ENCODE measurements at places on chromosomes 5 and 9. TPM values are rescaled to one million over a fixed set of nuclear protein-coding genes. Genes with fewer than 3 reads are reported as not detected.
A peak's percentile ranks its signal among the peaks of the same experiment; 100 is the strongest.

The TTC23L gene
- 1.0 TPM for total RNA-seq

- no peak overlapping the region for H3K27ac ChIP-seq
- H3K27me3 ChIP-seq: no peaks in the 10 kb centered on the region
- H3K4me1 ChIP-seq: no peaks in the 10 kb centered on the region
- H3K4me3 ChIP-seq: no peak overlapping the region
- DNase-seq: peak; percentile 44
- H3K36me3 ChIP-seq: peaks cover 10% of the 10 kb centered on the region
Observed at GRCh38 chr9:98134702-98135557, 15.9 kb upstream of the TRIM14 start.

GRCh38 chr9:98249771-98250170 is 5.7 kb downstream of the TBC1D2 start:
- peak overlapping the region; percentile 74 for H3K27ac ChIP-seq
- peaks cover 9% of the 10 kb centered on the region for H3K36me3 ChIP-seq
- H3K4me1 ChIP-seq: peaks cover 77% of the 10 kb centered on the region

The PAEP gene
- not detected for total RNA-seq

- H3K27me3 ChIP-seq: no peaks in the 10 kb centered on the region
- no peaks in the 10 kb centered on the region for H3K4me1 ChIP-seq
- H3K36me3 ChIP-seq: peaks cover 27% of the 10 kb centered on the region
- no peak for DNase-seq
- H3K27ac ChIP-seq: no peak overlapping the region
Observed at GRCh38 chr5:5473226-5473625, 50.7 kb downstream of the ICE1 start.

DNA sequence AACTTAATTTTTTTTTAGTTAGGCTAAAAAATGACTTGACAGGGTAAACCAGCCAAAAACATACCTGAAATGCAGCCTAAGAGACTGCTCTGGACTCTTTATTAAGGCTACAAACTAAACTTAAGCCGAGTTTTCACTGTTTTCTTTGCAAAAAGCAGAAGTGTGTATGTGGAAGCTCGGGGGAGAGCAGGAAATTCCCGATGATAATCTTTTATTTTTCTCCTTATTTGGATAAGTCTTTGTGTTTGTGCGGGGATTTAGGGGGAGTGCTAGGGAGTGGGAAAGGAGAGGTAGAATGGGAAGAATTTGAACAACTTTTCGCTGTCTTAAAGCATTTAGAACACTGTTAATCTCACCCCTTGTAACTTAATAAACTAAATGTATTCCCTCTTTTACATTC is 30.7 kb upstream of the GPR21 start:
- DNase-seq: no peak
- H3K27ac ChIP-seq: peak overlapping the region; percentile 95
- peaks cover 21% of the 10 kb centered on the region for H3K36me3 ChIP-seq
- H3K4me3 ChIP-seq: peak overlapping the region; percentile 64

- H3K27me3 ChIP-seq: no peaks in the 10 kb centered on the region
- no peak overlapping the region for H3K4me3 ChIP-seq
- peaks cover 75% of the 10 kb centered on the region for H3K4me1 ChIP-seq
- peaks cover 2% of the 10 kb centered on the region for H3K36me3 ChIP-seq
Observed at GRCh38 chr5:173457482-173457881, 129.3 kb upstream of the STC2 start.

The PALM2AKAP2 gene
- total RNA-seq: 46.3 TPM

DNA sequence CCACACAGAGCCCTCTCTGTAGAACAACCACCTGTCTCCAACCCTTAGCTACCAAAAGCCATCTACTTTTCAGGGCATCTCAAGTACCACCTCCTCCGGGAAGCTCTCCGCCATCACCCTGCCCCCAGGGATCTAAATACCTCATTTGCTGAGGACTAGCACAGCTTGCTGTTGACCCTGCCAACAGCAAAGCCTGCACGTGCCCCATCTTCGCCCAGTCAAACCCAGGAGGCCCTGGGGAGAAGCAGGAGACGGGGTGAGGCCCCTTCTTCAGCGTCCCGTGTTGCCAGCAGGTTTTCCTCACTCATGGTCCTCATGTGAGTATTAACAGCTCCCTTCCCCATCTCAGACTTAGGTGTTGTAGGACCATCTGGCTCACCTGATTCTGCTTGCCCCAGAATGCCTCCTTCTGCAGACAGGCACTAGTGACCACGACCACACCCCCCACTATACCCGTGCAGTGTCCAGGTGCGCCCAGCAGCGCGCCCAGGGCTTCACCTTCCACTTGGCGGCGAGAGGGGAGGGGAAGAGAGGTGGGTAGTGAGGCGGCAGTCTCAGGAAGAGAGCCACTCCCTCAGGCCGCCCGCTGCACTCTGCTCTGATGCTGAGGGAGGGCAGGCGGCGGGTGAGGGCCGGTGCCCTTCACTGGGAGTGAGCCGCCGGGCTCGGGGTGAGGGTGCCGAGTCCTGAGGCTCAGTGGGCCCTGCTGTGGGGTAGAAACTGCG is 11.1 kb downstream of the VAV2 start:
- H3K27ac ChIP-seq: no peak overlapping the region
- no peak overlapping the region for H3K4me3 ChIP-seq
- H3K4me1 ChIP-seq: peaks cover 22% of the 10 kb centered on the region
- H3K27me3 ChIP-seq: no peaks in the 10 kb centered on the region

GRCh38 chr9:104971511-104971910 is 43.6 kb upstream of the ABCA1 start:
- H3K27me3 ChIP-seq: no peaks in the 10 kb centered on the region
- no peaks in the 10 kb centered on the region for H3K36me3 ChIP-seq
- no peak overlapping the region for H3K4me3 ChIP-seq
- peaks cover 38% of the 10 kb centered on the region for H3K4me1 ChIP-seq

GRCh38 chr9:88462191-88462590 is 72.8 kb upstream of the NXNL2 start:
- DNase-seq: no peak
- H3K27ac ChIP-seq: no peak overlapping the region
- peaks cover 2% of the 10 kb centered on the region for H3K36me3 ChIP-seq
- H3K4me3 ChIP-seq: no peak overlapping the region

DNA sequence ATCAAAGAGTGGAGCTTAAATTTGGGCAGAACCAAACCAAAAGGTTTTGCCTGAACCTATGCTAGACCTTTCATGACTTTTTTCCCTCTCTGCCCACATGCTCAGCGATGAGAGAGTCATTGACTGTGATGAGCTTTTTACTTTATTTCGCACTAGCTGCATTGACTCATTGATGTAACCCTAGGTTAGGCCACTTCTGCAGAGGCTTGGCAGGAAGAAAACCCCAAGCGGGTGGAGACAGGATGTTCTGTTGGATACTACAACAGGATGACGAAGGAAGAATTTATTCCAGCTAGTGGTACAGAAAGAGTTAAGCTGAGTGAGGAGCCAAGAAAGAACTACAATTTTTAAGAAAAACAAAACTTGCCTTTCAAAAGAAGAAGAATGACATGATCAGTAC is 18.4 kb downstream of the AGXT2 start:
- no peak for DNase-seq
- no peak overlapping the region for H3K27ac ChIP-seq
- no peak overlapping the region for H3K4me3 ChIP-seq
- H3K27me3 ChIP-seq: peaks cover 27% of the 10 kb centered on the region

The TAF11L10 gene
- not detected for total RNA-seq

- DNase-seq: peak; percentile 93
- peaks cover 42% of the 10 kb centered on the region for H3K4me1 ChIP-seq
- H3K36me3 ChIP-seq: peaks cover 9% of the 10 kb centered on the region
Observed at GRCh38 chr5:84383816-84384603, 670 bp downstream of the EDIL3 start.

- no peaks in the 10 kb centered on the region for H3K36me3 ChIP-seq
- H3K4me1 ChIP-seq: peaks cover 19% of the 10 kb centered on the region
- H3K27me3 ChIP-seq: peaks cover 3% of the 10 kb centered on the region
- H3K4me3 ChIP-seq: no peak overlapping the region
- DNase-seq: no peak
- no peak overlapping the region for H3K27ac ChIP-seq
Observed at GRCh38 chr9:136880651-136881050, 5.7 kb upstream of the TRAF2 start.

DNA sequence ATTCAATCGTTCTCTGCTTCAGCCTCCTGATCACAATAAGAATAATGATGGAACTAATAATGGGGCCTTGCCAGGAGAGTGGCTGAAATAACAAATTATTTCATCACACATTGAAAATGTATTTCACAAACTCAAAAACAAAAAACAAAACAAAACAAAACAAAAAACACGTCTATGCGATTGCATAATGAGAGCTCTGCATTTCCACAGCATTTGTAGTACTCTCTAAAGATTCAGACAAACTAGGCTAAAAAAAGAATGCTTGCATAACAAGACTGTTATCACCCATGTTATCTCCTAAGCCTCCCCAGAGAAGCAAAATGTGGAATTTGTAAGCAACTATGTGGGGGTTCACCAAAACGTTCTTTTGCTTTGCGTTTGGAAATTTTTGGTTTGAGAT is 48.1 kb downstream of the PRELID2 start:
- no peak overlapping the region for H3K4me3 ChIP-seq
- no peaks in the 10 kb centered on the region for H3K27me3 ChIP-seq
- no peak overlapping the region for H3K27ac ChIP-seq
- peaks cover 5% of the 10 kb centered on the region for H3K36me3 ChIP-seq

DNA sequence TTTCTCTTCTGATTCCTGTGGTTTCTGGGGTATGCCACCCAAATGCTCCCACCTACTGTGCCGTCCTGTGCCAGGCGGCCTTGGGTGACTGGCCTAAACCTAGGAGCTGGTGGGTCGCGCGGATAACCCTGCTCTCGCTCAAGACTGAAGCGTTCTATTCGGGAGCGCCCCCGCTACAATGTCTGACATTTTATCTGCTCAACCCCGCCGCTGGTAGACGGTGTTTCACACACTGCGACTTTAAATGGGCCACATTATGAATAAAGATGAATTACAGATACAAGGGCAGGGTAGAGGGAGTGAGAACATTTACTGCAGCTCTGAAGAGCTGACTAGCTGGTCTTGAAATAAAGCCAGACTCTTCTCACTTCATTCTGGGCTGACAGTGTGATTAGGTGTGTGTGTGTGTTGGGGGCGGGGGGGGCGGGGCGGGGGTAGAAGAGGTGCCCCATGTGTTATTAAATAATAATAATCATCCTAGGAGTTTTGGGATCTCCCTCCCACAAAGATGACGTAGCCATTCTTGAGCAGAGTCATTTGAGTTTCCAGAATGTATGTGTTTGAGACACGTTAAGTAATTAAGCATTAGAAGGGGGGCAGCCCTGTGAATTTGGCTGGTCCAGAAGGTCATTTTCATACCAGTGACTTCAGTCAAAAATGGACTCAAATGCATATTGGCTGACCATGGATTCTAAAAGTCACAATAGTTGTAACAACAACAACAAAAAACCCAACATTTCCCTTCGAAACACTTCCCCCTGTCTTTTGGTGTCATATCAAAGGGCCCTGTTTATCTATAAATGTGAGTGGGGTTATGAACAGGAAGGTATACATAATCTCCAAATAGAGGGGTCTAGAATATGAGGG is 1.0 kb upstream of the PTCH1 start:
- peaks cover 2% of the 10 kb centered on the region for H3K36me3 ChIP-seq
- DNase-seq: no peak
- peaks cover 2% of the 10 kb centered on the region for H3K27me3 ChIP-seq
- peaks cover 12% of the 10 kb centered on the region for H3K4me1 ChIP-seq

- H3K27me3 ChIP-seq: no peaks in the 10 kb centered on the region
- no peak overlapping the region for H3K27ac ChIP-seq
- no peak overlapping the region for H3K4me3 ChIP-seq
- H3K36me3 ChIP-seq: no peaks in the 10 kb centered on the region
Observed at GRCh38 chr5:91850031-91850430, 466.9 kb upstream of the ARRDC3 start.

The TMEM267 gene
- total RNA-seq: 36.6 TPM

The CYLC2 gene
- total RNA-seq: not detected

The OLFM1 gene
- 1.2 TPM for total RNA-seq

- no peak for DNase-seq
- peaks cover 5% of the 10 kb centered on the region for H3K36me3 ChIP-seq
- H3K4me1 ChIP-seq: peaks cover 11% of the 10 kb centered on the region
- H3K4me3 ChIP-seq: no peak overlapping the region
- no peaks in the 10 kb centered on the region for H3K27me3 ChIP-seq
Observed at GRCh38 chr5:131363811-131364506, 100.1 kb downstream of the CDC42SE2 start.

The GRXCR2 gene
- not detected for total RNA-seq

The RGMB gene
- 27.7 TPM for total RNA-seq

- H3K27ac ChIP-seq: peak overlapping the region; percentile 77
- H3K36me3 ChIP-seq: peaks cover 6% of the 10 kb centered on the region
- H3K27me3 ChIP-seq: no peaks in the 10 kb centered on the region
- no peak overlapping the region for H3K4me3 ChIP-seq
Observed at GRCh38 chr9:35844628-35845270, 15.7 kb downstream of the TMEM8B start.

GRCh38 chr9:93141771-93142483 is 7.9 kb upstream of the NINJ1 start:
- no peak for DNase-seq
- H3K4me3 ChIP-seq: no peak overlapping the region
- H3K36me3 ChIP-seq: no peaks in the 10 kb centered on the region
- H3K4me1 ChIP-seq: peaks cover 12% of the 10 kb centered on the region

DNA sequence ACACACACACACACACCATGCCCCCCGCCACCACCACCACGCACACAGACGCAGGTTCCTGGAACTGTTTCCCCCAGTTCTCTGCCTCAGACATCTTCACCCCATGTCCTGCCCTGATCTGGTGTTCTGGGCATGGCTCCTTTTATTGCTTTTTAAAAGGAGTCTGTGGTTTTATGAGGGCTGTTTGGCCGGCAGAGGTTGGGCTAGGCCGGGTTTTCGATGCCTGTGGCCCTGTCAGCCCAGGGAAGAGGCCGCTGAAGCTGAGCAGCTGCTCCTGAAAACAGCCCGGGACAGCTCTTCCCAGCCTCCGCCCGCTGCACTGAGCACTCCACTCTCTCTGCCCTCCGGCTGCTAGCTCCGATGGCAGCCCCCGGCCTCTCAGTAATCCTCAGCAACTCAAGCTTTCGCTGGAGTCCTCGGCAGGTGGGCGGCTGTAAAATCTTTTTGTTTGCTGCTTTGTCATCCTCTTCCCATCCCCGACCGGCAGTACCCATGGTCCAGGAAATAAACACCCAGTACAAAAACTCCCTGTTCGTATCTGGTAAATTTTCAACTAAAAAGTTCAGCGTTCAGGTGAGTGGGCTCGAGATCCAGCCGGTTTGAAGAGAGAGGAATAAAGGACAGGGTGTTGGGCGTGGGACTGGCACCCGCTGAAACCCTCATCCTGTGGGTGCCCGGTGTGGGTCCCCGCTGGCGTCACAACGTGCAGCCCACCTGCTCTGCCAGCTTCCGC is 103.0 kb upstream of the ERCC6L2 start:
- H3K27ac ChIP-seq: peak overlapping the region; percentile 51
- H3K36me3 ChIP-seq: no peaks in the 10 kb centered on the region
- H3K4me3 ChIP-seq: no peak overlapping the region
- no peak for DNase-seq
- H3K4me1 ChIP-seq: peaks cover 38% of the 10 kb centered on the region

All from chondrocyte (in vitro differentiated cells).